AG09319 (cell line): ENCODE measurements at places on chromosomes 3 and 15.

GRCh38 chr15:72342385-72342784, 22.4 kb upstream of the CELF6 start:
- no peak for DNase-seq

GRCh38 chr3:70067860-70068521, 68.5 kb downstream of the SAMMSON start:
- no peak for DNase-seq

- no peak for DNase-seq
These were observed 22.2 kb downstream of the MED12L start for GRCh38 chr3:151107701-151108100.

DNA sequence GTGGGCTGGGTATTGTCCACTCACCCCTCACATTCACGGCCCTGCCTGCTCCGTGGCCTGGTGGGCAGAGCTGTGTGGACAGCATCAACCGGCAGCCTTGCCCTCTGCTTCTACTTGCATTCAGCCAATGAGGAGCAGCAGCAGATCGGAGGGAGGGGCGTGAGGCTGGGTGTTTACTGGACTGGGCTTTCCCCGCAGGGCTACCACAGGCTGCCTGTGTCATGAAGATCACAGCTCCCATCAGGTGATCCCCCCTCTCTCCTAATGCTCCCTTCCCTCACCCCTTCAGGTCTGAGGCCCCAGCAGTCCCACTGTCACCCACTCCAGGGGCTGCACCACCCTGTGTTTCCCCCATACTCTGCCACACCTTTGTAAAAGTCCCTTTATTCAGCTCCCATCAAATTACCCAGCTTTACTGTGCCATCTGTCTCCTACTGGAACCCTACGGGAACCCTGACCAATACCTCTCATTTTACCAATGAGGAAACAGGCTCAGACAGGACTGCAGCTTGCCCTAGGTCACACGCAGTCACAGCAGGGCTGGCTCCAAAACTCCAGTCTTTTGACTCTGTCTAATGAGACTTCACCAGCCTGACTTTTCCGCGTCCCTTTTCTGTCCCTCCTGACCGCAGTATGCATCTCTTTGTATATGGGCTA, 81.1 kb downstream of the MEGF11 start:
- no peak for DNase-seq

GRCh38 chr15:40292246-40292645, 9.4 kb upstream of the ANKRD63 start:
- no peak for DNase-seq

GRCh38 chr15:89364741-89365450, 30.3 kb upstream of the POLG start:
- DNase-seq: no peak

GRCh38 chr15:54638666-54639065, 558.1 kb downstream of the RSL24D1 start:
- no peak for DNase-seq

DNA sequence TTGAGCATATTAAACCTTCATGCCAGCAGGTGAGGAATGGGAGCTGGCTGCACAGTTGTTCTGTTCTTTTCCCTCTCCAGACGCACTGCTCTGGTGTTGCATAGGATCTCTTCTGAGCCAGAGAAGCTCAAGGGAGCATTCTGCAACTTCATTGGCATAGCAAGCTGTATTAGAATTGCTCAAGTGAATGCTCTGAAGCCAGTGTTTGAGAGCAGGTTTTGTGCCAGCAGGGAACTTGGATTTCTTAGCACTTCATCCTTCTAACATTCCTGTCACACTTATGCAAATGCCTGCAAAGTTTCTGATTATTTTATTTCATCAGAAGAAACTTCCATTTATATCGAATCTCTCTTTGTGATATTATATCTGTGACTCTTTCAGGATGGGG, 366.6 kb downstream of the AGBL1 start:
- DNase-seq: no peak

- peak; percentile 97 for DNase-seq
These were observed 3.4 kb downstream of the GXYLT2 start for GRCh38 chr3:72891053-72891855.

DNA sequence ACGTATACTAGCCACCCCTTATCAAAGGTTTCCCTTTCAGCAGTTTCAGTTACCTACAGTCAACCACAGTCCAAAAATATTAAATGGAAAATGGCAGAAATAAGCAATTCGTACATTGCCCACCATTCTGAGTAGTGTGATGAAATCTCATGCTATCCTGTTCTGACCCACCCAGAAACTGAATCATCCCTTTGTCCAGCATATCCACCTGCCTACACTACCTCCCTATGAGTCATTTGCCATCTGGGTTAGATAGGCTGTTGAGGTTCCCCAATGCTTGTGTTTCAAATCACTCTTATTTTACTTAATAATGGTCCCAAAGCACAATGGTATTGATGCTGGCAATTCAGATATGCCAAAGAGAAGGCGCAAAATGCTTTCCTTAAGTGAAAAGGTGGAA, 15.3 kb upstream of the PHC3 start:
- DNase-seq: no peak

GRCh38 chr15:94494732-94495131, 263.4 kb downstream of the MCTP2 start:
- DNase-seq: no peak

- DNase-seq: no peak
These were observed 5.1 kb downstream of the RNU6-1 start for GRCh38 chr15:67834581-67835296.

DNA sequence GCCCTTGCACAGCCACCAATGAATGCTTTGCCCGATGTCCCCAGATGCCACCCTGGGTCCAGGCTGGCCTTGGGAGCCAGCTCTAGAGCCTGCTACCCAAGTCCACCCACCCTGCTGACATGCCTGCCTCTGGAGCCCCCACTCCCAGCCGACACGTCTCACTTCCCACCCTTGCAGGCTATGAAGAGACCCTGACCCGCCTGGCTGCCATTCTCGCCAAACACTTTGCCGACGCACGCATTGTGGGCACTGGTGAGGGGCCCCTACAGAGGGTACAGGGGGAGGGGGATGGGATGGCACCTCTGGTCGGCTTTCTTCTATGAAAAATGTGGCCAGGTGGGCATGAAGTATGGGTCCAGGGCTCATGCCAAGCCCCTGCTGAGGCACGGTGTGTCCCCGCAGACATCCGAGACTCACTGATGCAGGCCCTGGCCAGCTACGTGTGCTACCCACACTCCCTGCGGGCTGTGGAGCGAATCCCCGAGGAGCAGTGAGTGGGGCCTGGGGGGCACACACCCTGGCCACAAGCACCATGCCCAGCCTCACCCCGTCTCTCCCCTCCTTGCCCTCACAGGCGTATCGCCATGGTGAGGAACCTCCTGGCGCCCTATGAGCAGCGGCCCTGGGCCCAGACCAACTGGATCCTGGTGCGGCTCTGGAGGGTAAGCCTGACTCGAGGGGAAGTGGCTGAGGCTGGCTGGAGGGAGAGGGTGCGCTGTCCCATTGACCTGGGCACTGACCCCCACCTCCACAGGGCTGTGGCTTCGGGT, 6.0 kb downstream of the AMIGO3 start:
- no peak for DNase-seq

DNA sequence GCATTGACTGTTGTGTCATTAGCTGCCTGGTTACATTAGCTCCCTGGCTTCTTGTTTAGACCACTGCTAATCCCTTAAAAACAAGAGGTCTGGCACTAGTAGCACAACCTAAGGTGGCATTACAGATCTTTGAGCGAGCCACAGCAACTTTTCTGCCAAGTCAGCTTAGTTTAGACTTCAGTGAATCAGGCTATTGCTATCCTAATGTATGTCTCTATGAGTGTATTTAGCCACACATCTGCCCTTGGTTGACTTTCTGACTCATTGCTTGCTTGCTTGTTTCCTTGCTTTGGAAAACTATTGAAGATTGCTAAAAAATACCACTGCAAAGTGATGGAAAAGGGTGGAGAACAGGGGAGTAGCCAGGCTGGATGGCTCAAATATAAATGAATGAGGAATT, 50.2 kb downstream of the CHP1 start:
- DNase-seq: peak; percentile 56

- DNase-seq: no peak
These were observed 183.6 kb downstream of the KCNH8 start for GRCh38 chr3:19331931-19332330.

- peak; percentile 73 for DNase-seq
These were observed 6.4 kb downstream of the STRA6 start for GRCh38 chr15:74196175-74196574.

DNA sequence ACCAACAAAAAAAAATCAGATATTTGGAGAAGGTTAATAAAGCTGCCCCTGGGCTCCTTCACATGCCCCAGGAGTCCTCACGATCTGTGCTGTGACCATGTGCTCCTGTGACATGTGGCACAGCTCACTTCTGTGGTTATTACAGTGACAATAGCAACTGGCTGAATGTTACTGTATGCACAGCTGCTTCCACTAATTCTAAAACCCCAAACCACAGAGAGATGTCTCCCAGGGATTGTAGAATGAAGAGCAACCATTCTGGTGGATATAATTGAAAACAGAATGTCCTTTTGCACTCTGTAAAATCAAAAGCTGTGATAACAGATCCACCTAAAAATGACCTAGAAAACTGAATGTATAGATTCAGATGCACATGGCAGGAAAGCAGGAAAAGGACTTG, 489.2 kb upstream of the CNTN4 start:
- no peak for DNase-seq

GRCh38 chr3:77247061-77247460, 207.2 kb downstream of the ROBO2 start:
- DNase-seq: no peak
